ENCODE measurements at places on chromosomes 3 and 15. TPM values are rescaled to one million over a fixed set of nuclear protein-coding genes. Genes with fewer than 3 reads are reported as not detected.

The POC1A gene
- 5.2 TPM for polyA plus RNA-seq

The SAXO2 gene
- 0.47 TPM for polyA plus RNA-seq

The NOX5 gene
- polyA plus RNA-seq = 0.29 TPM

The CTXN2 gene
- not detected for polyA plus RNA-seq

The LTF gene
- 2.3 TPM for polyA plus RNA-seq

The GNB4 gene
- 6.7 TPM for polyA plus RNA-seq

The MB21D2 gene
- 1.6 TPM for polyA plus RNA-seq

The TTLL13 gene
- 0.04 TPM for polyA plus RNA-seq

The ZNF385D gene
- polyA plus RNA-seq = 0.39 TPM

The LRRC49 gene
- 1.4 TPM for polyA plus RNA-seq

The RYR3 gene
- polyA plus RNA-seq = 1.8 TPM

The SLC12A1 gene
- polyA plus RNA-seq = not detected

The KATNBL1 gene
- 35.4 TPM for polyA plus RNA-seq

The VIPR1 gene
- 3.6 TPM for polyA plus RNA-seq

The ZNF662 gene
- polyA plus RNA-seq = 5.2 TPM

The IQGAP1 gene
- polyA plus RNA-seq = 106 TPM

The CYP1A1 gene
- polyA plus RNA-seq = 1.9 TPM

The CCDC13 gene
- polyA plus RNA-seq = 0.53 TPM

The RARRES1 gene
- polyA plus RNA-seq = 0.96 TPM

The CCK gene
- 0.19 TPM for polyA plus RNA-seq

The ACVR2B gene
- polyA plus RNA-seq = 0.29 TPM

The CPLX3 gene
- polyA plus RNA-seq = 0.48 TPM

The MME gene
- 0.12 TPM for polyA plus RNA-seq

The TMEM212 gene
- not detected for polyA plus RNA-seq

The SERINC4 gene
- polyA plus RNA-seq = 0.24 TPM

The CCR9 gene
- polyA plus RNA-seq = not detected

The PDHB gene
- polyA plus RNA-seq = 82.0 TPM

The ABHD5 gene
- 32.1 TPM for polyA plus RNA-seq

The SECISBP2L gene
- 9.1 TPM for polyA plus RNA-seq

The TLNRD1 gene
- 5.6 TPM for polyA plus RNA-seq

The SOX14 gene
- polyA plus RNA-seq = not detected

The CCR8 gene
- polyA plus RNA-seq = not detected

The EAF2 gene
- polyA plus RNA-seq = 3.8 TPM

The HIGD2B gene
- not detected for polyA plus RNA-seq

The EPHA3 gene
- 0.38 TPM for polyA plus RNA-seq

The PLCL2 gene
- 0.22 TPM for polyA plus RNA-seq

The PTX3 gene
- 0.10 TPM for polyA plus RNA-seq

The TMPRSS7 gene
- not detected for polyA plus RNA-seq

The SCAANT1 gene
- not detected for polyA plus RNA-seq

The FBXL2 gene
- polyA plus RNA-seq = 1.5 TPM

The SEMA5B gene
- 0.28 TPM for polyA plus RNA-seq

The FRMD5 gene
- polyA plus RNA-seq = 0.04 TPM

The RPL14 gene
- polyA plus RNA-seq = 1,675 TPM

The EBLN2 gene
- 0.53 TPM for polyA plus RNA-seq

The LRRC34 gene
- polyA plus RNA-seq = 0.27 TPM

The STRIT1 gene
- polyA plus RNA-seq = not detected

The BNC1 gene
- polyA plus RNA-seq = 7.6 TPM

The CFAP91 gene
- polyA plus RNA-seq = 0.44 TPM

The NEK10 gene
- 0.55 TPM for polyA plus RNA-seq

The ALDH1A2 gene
- polyA plus RNA-seq = 0.24 TPM
